ENCODE measurements at places on chromosomes 6 and 20. TPM values are rescaled to one million over a fixed set of nuclear protein-coding genes. Genes with fewer than 3 reads are reported as not detected.

- DNase-seq = no peak
Observed at GRCh38 chr20:32339116-32339515, 19.0 kb upstream of the ASXL1 start.

- DNase-seq = no peak
Observed at GRCh38 chr20:62232194-62232593, 6.1 kb upstream of the OSBPL2 start.

GRCh38 chr6:38867726-38868125 lies 152.6 kb downstream of the DNAH8 start:
- DNase-seq = no peak

GRCh38 chr6:138609801-138610430 lies 110.6 kb upstream of the NHSL1 start:
- no peak for DNase-seq

DNA sequence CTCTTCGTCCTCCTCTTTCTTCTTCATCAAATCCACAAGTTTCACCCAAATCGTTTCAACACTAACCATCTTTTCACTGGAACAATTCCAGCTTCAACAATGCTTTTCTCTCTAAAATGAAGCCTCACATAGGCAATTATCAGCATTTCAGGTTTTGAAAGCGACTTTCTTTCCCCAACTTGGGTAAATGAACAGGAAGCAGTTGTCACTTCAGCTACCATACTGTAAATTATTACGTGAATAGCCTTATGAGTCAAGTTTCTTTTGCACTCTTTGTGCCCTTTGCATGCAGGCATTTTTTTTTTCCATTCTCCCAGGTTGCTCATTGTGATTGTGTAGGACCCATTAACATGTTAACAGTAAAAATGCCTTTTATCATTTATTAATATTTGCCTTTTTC lies 121.7 kb upstream of the BTBD3 start:
- DNase-seq = no peak

DNA sequence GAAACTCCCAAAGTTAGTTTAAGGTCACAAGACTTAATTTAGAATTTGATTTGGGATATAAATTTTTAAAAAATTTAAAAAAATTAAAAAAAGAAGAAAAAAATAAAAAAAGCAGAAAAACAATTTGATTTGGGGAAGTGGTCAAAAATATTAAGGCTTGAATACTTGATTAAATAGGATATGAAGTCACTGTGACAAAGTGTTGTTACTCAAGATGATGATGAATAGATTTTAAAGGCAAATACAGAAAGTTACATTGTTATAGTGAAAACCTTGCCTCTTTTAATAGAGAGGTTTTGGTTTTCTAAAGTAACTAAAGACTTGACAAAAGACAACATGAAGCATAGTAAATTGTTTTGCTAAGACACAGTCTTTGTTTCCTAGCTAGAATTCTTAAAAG lies 7.2 kb downstream of the CST9 start:
- DNase-seq = no peak

- no peak for DNase-seq
Observed at GRCh38 chr6:33722103-33722623, 10.7 kb upstream of the UQCC2 start.

GRCh38 chr6:1215884-1216487 lies 95.9 kb upstream of the FOXQ1 start:
- no peak for DNase-seq

GRCh38 chr6:29791162-29791561 lies 36.5 kb upstream of the HLA-G start:
- DNase-seq = no peak

DNA sequence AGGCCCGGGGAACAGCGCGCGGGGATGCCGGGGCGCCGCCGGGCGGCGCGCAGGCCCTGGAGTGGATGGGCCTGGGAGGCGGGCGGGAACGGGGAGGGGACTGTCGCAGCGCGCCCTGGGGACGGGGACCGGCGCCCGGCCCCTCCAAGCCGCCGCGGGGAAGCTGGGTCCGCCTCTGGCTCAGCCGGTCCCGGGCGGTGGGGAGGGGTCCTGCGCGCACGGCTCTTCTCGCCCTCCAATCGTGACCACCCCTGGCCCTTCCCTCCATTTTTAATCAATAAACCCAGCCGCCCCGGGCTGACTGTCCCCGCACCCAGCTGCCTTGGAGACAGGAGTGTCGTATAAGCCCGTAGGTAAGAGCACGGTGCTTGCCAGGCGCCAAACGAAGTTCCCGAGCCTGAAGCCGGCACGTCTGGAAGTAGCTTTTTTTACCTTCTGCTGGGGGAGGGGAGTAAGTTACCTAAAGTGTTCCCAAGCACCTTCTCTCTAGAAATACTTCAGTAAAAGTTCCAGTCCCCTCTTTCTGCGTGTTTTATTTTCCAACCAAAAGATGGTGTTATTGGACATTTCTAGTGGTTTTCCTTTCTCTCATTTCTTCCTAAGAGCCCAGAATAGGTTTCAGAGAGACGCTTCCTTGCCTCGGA lies 780 bp upstream of the TAF4 start:
- peak; percentile 65 for DNase-seq

GRCh38 chr20:32386091-32386490 lies 28.0 kb downstream of the ASXL1 start:
- no peak for DNase-seq

GRCh38 chr6:35209081-35209480 lies 4.7 kb upstream of the SCUBE3 start:
- no peak for DNase-seq

DNA sequence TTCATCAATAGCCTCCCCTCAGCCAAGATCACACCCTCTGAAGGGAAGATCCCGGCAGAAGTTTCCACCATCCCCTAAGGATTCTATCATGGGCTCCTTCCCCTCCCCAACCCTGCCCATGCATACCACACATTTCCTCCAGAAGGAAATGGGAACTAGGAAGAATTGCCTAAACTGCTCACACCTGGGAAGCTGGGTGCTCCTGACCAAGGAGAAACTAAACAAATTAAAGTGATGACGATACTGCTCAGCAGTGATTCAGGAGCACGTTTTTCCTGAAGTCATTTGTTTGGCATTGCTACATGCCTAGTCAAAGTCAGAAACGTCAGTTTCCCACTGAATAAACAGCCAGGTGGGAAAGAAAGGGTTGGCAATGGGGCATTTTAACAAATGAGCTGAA lies 136.1 kb upstream of the CDYL start:
- DNase-seq = no peak

DNA sequence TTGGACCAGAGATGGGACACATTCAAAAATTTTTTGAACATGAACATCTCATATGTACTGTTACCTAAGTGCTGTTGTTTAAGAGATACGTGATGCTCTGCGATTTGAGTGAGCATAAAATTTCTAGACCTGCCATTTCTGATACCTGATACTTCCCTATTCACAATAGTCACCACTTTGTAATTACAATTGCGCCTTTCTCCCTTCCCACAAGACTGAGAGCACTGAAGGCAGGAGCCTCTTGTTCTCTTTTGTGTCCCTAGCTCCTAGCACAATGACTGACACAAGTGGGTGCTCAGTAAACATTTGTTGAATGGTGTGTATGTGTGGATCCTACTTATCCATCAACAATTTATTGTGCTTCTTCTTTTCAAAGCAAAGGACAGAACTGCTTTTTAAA lies 92.8 kb upstream of the TMEM30A start:
- no peak for DNase-seq

DNA sequence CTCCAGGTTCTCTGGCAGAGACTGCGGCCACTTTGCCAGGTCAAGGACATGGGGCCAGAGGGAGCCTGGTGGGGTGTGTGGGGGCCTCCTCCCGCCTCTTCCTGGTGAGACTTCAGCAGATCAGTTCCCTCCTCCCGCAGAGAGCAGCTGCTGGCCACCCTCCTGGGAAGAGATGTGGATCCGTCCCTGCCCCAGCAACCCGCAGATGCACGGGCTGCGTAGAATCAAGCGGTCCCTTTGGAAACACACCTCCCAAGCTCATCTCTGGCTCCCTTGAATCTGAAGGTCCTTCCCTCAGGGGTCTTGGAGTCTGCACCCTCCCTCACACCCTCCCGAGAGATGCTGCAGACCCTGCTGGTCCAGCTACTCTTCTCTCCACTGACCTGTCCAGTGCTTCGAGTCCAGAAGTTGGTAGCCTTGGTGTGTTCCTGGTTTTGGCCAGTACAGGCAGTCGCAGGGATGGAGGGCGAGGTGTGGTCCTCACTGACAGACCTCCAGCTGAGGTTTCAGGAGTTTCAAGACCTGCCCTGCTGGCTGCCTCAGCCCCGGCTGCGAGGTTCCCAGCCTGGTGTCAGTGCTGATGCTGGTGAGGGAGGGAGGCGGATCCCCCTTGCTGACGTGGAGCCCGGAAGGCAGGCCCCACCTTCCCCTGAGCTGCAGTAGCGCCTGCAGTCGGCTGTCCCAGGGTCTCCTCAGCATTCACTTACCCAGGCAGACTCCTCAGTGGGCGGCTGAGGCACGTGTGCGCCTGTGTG lies at the start of gene NPBWR2:
Gene NPBWR2 (minus strand): TSS at position 585 of the 755 bp plus-strand sequence. CDS start 734 bp downstream, outside the sequence.
- DNase-seq = no peak

GRCh38 chr6:155223646-155224451 lies 40.0 kb upstream of the CLDN20 start:
- DNase-seq = no peak

GRCh38 chr6:11174242-11174611 lies 58.2 kb downstream of the NEDD9 start:
- DNase-seq = no peak

DNA sequence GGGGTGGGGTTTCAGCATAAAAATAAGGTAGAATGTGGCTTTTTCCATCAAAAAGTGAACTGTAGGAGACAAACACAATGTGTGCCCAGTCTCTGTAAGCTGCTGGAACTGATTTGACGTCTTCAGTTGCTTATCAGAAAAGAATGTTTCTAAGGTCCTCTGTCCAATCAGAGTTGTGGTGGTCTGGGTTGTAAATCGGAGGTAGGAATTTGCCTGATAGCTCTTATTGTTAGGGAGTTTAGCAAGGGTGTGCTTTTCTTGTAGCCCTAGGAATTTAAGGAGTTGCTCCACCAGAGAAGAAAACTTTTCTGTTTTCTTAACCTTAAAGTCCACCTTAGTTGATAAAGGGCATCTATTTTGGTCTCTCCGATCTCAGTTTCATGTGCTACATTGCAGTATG lies 10.4 kb upstream of the SSTR4 start:
- no peak for DNase-seq

- DNase-seq = no peak
Observed at GRCh38 chr20:34312024-34312460, 8.9 kb upstream of the AHCY start.

GRCh38 chr6:132780770-132781371 lies 17.6 kb downstream of the SLC18B1 start:
- DNase-seq = no peak

DNA sequence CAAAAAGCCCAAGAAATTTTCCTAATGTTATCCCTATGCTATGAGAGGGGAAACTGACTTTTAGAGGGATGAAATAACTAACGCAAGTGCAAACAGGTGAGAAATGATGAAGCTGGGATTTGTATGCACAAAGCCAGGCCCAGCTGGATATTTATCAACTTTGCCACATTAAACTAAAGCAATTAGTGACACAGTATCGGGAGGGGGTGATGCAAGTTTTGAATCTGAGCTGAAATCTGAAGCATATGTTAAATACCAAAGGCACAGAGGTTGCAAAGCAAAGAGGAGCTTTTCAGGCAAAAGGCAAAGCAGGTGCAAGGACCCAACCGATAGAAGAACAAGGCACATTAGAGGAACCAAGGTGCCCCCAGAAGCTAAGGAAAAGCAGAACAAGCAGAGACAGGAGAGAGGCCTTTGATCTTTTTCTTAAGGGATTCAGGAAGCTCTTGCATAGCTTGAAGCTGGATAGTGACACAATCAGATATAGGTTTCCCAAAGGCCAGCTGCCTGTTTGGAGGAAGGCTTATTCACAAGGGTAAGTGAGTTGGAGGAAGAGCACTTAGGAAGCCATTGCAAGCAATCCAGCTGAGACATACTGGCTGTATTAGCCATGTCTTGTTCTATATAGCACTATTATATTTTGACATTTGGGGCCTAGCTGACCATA lies 207.5 kb downstream of the HIVEP2 start:
- DNase-seq = no peak

GRCh38 chr6:151293688-151294016 lies 53.9 kb downstream of the AKAP12 start:
- no peak for DNase-seq

DNA sequence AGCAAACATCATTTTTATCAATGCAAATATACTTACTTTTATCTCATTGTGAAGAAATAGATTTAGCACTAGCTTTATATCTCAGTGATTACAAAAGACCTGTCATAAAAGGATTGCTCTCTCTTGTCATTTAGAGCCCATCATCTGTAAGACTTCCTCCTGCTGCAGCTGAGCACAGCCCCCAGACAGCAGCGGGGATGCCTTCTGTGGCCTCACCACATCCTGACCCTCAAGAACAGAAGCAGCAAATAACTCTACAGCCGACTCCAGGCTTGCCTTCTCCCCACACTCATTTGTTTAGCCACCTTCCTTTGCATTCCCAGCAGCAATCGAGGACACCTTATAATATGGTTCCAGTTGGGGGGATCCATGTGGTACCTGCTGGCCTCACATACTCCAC lies 127.0 kb upstream of the EDN1 start:
- no peak for DNase-seq

GRCh38 chr6:70151616-70152015 lies 151.3 kb downstream of the COL9A1 start:
- no peak for DNase-seq

GRCh38 chr20:18839507-18840247 lies 26.1 kb downstream of the SCP2D1 start:
- DNase-seq = no peak

Gene AMD1
- polyA plus RNA-seq = 89.2 TPM

Gene NOL4L
- polyA plus RNA-seq = 61.5 TPM

Gene BTNL2
- polyA plus RNA-seq = 3.4 TPM

Gene ZGPAT
- 17.8 TPM for polyA plus RNA-seq

Gene FAM83B
- 11.1 TPM for polyA plus RNA-seq

Gene TLDC2
- 4.2 TPM for polyA plus RNA-seq

Gene WFDC12
- polyA plus RNA-seq = not detected

Gene OR2B6
- polyA plus RNA-seq = not detected

Gene HEY2
- polyA plus RNA-seq = 7.4 TPM

Gene LY6G6D
- polyA plus RNA-seq = not detected

Gene EPHA7
- polyA plus RNA-seq = 53.5 TPM

Gene CNKSR3
- polyA plus RNA-seq = 58.4 TPM

Data from left kidney (tissue), 8 donors.